ENCODE measurements at places on chromosomes 13 and 19.

GRCh38 chr13:28751175-28751960, 32.6 kb upstream of the SLC46A3 start:
- DNase-seq, result no peak

DNA sequence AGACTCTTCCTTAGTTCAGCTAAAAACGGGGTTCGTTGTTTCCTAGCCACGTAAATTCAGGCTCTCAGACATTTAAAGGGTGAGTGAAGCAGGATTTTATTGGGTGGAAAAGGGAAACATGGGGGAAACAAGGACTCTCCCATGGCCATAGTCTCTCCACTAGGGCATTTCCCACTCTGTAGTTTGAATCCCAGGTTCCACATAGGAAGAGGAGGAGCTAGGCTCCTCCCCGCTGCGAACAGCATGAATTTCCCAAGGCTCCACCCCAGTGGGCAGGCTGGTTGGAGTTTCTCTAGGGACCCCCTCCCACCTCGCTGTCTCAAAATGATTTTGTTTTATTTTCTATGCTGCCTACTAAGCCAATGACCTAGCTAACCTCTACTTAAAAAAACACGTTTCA, 2170.8 kb upstream of the PCDH20 start:
- DNase-seq, result peak; percentile 8

GRCh38 chr13:52845766-52846566, 2.5 kb downstream of the PCDH8 start:
- DNase-seq, result no peak

- DNase-seq, result peak; percentile 85
Measured at GRCh38 chr13:100203696-100204367, 114.9 kb downstream of the PCCA start.

- no peak for DNase-seq
Measured at GRCh38 chr13:26606631-26607030, 49.1 kb downstream of the WASF3 start.

DNA sequence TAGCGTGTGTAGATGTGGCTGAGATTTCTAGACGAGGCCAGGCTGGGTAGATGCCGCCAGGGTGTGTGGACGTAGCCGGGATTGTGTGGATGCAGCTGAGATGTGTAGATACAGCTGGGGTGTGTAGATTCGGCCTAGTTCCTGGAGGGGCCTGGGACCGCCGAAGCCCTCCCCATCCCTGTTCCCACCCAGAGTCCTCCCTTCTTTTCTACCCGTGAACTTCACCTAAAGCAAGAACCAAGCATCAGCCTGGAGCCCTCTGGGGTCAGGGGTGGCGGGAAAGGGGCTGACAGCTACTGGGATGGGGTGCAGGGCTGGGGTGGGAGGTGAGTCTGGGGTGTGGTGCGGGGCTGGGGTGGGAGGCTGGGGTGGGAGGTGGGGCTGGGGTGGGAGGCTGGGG, 768 bp downstream of the TMPRSS9 start:
- DNase-seq, result no peak

GRCh38 chr13:41032691-41033376, 13.7 kb upstream of the ELF1 start:
- no peak for DNase-seq

DNA sequence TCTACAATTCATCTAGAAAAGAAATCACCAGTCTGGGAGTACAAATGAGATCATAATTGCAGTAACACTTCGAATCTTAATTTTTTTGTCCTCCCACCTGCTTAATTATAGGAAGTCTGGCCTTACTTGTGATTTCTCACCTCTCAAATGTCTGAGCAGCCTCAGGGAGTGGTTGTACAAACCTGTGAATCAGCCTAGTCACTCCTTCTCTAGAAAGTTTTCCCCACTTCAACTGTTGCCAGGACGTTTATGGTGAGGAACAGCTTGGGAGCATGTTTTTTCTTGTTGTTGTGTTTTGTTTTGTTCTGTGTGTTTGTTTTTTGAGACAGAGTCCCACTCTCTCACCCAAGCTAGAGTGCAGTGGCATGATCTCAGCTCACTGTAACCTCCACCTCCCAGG, 50.3 kb upstream of the CLDN10 start:
- no peak for DNase-seq

GRCh38 chr13:78047151-78047550, 128.5 kb upstream of the EDNRB start:
- no peak for DNase-seq

DNA sequence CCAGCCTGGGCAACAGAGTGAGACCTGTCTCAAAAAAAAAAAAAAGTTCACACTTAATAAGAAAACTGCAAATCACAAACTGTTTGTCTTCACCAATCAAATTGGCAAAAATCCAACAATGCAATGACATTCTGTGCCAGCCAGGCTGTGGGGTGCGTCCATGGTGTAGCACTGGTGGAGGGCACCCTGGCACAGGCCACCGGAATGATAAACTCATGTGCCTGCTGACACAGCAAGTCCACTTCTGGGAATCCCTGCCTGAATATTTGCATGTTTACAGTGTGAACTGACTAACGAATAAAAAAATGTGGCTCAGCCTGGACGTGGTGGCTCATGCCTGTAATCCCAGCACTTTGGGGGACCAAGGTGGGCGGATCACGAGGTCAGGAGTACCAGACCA, 1.6 kb upstream of the LRRC25 start:
- DNase-seq, result peak; percentile 80

- DNase-seq, result no peak
Measured at GRCh38 chr19:37221136-37221535, 3.1 kb downstream of the ZNF383 start.

DNA sequence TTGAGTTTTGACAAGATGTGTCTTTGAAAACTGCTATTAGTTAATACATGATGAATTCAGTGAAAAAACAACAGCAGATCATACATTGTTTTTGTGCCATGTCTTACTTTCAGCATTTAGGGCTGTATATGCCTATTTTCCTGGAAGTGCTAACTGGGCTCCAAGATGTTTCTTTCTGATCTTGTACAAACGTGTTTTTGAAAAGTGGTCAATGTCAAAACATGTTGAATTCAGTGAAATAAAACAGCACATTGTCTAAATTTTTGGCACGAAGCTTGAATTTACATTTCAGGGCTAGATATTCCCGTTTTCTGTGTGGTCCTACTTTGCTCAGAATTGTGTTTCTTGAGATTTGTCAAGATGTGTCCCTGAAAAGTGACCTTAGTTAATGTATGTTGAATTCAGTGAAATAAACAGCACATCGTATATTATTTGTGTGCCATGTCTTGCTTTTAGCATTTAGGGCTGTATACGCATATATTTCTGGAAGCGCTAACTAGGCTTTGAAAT, 14.7 kb upstream of the PARP4 start:
- DNase-seq, result no peak

- no peak for DNase-seq
Measured at GRCh38 chr19:3608079-3608641, 1.5 kb upstream of the TBXA2R start.

GRCh38 chr19:6551607-6552450, 21.0 kb downstream of the TNFSF9 start:
- no peak for DNase-seq

DNA sequence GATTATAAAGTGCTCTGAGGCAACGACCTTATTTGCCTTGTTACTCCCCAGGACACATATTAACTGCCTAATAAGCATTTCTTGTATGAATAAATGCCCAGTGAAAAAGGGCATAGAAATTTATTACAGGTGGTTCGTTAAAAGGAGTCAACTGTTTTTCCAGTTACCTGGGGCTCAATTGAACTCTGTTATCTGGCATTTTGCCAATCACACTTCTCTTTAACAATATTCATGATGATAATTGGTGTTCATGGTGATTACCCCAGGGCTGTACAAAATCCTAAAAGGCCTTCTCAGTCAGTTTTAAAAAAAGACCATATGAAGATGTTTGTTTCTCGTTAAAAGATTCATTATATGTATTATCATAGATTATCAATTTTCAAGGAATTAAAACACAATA, 57.1 kb downstream of the KL start:
- no peak for DNase-seq

DNA sequence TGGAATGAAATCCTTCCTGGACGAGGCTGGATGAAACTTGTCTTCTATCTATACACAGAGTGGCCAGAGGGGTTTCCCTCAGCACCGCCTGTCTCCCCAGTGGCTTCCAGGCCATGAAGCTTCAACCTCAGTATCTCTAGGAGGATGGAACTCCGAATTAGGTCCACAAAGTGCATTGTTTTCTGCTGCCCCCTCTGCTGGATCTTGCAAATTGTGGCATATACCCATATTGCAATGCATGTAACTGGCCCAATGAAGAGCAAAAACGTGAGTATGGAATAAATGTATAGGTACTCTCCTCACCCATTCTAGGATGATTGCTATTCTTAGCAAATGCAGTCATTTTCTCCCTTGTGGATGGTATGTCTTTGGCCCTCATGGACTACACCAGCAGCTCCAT, 14.7 kb upstream of the LILRB4 start:
- no peak for DNase-seq

DNA sequence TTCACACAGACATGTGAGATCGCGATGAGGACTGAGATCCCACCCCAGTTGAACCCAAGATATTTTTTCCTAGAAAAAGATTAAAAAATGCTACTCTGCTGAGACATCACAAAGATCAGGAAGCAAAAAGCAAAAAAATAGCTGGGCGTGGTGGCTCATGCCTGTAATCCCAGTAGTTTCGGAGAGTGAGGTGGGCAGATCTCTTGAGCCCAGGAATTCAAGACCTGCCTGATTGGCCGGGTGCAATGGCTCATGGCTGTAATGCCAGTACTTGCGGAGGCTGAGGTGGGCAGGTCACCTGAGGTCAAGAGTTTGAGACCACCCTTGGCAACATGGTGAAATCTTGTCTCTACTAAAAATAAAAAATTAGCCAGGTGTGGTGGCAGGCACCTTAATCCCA, 1.1 kb downstream of the FUT3 start:
- DNase-seq, result no peak

DNA sequence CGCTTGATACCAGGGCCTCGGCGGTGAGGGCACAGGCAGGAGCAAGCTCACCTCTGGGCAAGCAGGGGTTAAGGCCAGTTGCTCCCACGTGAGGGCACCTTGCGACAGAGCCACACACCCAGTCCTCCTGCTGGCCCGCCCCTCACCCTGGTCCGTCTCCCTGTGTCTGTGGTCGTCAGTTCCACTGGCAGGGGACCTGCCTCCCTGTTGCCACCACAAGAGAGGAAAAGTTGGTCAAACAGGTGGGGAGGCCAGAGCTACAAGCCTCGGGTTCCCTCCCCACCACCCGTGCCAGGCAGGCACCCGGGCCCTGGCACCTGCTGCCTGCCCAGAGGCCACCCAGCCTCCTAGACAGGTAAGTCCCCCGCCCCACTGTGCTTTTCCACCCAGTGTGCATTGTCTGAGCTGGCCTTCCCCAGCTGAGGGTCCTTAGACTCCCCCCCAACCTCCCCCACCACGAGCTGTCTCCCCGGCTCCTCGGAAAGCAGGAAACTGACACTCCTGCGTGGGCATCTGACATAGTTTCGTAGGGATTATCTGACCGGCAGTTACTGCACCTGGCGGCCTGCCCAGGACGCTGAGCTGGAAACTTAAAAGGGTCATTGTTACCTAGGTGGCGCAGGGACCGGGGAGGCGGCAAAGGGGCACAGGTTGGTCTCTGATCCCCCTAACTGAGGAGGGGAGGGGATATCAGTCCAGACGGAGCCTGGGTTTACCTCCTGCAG, at the start of gene TJP3:
TSS of gene TJP3 (plus strand) at position 178 of the 725 bp plus-strand sequence. CDS start 20,049 bp downstream, outside the sequence.
- DNase-seq, result peak; percentile 19

DNA sequence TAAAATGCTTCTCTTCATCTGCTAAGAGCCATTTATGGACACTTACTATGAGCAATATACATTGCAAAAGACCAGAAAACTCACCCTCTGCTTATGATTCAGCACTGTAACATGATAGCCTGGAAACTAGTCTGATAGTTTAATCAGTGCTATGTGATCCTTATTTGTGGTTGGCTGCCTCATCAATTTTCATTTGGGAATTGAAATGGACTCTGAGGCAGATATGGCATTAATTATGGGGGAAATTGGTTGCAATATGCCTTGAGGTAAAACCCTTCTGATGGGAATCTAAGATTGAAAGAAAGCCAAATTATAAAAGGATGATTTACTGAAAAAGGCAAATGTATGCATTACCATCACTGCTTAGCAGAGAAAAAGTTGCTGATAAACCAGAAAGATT, 33.5 kb downstream of the FAM216B start:
- DNase-seq, result peak; percentile 85

DNA sequence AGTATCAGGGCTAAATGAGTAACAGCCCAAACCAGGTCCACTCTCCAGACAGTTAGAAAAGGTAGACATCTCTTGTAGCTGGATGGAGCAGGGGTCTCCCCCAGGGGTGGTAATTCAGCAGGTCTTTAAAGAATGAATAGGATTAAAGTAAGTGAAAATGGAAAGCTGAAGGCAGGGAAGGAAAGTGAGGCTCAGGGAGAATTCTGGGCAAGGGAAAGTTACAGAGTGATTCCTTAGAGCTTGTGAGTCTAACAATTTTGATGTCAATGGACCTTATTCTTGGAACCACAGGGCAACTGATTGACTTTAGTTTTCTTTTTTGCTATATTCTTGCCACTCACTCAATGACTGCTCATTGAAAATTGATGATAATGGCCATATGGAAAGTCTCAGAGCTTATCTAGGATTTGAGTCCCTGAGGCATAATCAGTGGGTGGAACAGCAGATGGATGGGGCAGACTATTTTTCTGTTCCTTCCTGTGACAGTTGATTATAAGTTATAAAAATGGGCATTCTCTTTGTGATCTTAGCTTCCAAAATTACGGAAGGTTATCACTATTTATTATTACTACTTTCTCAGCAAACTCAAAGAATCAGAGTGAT, 76.9 kb downstream of the LRCH1 start:
- no peak for DNase-seq

DNA sequence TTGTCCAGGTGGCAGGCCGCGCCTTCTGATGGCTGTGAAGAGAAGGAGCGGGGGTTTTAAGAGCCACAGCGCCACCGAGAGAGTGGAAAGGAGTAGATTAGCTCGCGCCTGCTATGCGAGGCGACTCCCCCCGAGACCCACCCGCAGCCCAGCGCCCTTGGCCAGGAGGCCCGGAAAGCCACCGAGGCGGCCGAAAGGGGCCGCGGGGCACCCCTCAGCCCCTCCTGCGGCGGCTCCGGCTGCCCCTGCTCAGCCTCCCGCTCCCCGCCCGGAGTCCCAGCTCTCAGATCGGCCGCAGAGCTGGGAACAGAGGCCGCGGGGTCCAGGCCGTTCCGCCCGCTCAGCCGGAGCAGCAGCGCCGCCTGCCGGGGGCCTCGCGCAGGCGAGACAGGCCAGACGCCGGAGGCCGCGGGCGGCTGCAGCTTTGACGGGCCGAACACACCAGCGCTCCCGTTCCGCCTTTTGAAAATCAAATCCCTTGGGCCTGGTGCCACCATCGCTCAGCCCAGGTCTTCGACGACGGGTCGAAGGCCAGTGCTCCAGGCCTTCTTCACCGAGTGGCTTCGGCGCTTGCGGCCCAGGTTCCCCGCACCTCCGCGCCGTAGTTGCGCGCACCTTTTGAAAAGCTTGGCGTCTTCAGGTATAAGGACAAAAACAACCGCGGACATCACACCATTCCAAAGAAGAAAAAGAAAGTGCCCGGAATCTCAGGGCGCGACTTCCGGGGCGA, 15.3 kb downstream of the CDX2 start:
- peak; percentile 72 for DNase-seq

- peak; percentile 37 for DNase-seq
Measured at GRCh38 chr19:39270036-39270871, 2.1 kb downstream of the IFNL2 start.

- no peak for DNase-seq
Measured at GRCh38 chr19:8612807-8613171, 2.3 kb upstream of the ADAMTS10 start.
